ENCODE measurements at places on chromosomes 6 and 20. TPM values are rescaled to one million over a fixed set of nuclear protein-coding genes. Genes with fewer than 3 reads are reported as not detected.

DNA sequence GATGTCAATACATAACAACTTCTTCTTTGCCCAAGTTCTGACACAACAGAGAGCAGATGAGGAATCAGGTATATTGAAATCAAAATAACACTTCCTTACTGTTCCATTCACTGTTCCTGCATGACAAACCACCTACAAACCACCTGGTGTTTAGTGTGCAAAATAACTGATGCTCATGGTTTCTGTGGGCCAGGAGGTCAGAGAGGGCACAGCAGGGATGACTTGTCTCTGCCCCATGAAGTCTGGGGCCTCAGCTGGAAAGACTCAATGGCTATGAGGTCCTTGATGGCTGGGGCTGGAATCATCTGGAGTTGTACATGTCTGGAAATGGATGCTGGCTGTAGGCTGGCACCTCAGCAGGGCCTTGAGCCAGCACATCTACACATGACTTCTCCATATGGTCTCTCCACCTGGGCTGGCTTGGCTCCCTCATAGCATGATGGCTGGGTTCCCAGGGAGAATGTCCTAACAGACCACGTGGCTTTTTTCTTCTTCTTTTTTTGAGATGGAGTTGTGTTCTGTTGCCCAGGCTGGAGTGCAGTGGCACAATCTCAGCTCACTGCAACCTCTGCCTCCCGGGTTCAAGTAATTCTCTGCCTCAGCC, 7.4 kb upstream of the COX4I2 start:
- no peak overlapping the region for H3K27ac ChIP-seq
- no peak for DNase-seq
- H3K36me3 ChIP-seq = no peaks in the 10 kb centered on the region

The SNPH gene
- total RNA-seq = 9.3 TPM

DNA sequence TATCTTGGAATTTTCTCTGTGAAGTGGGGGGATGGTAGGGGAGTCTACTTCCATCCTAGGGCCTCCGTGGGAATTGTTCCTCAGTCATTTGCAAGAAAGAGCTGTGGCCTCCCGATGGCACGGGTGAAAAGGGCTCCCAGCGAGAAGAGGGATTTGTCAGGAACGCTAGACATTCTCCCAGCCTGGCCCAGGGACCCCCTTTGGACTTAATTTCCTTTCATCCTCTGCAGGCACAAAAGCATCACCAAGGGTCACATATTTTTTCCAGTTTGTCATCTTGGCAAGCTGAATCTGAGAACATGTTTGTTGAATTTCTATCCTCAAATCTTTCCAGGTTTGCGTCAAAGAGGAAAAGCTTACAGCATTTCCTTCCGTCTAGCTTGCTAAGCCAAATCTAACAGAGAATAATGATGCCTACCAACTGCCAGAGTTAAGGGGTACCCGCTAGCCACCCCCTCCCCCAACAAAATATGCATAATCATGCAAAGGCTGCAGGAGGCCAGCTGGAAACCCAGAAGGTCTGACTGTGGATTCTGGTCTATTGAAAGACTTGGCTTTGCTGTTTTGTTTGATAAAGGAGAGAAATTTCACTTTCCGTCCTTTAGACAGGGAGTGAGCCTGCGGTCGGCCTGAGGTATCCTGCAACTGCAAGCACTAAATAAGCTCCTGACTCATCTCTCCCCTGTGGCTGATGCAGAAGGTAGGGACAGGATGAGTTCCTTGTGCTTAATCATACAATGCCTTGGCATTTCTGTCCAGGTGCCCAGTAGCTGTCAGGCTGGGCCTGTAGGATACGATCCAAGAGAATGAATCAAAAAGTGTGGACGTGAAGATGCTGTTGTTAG, 23.1 kb downstream of the PSMG4 start:
- H3K27ac ChIP-seq = peak overlapping the region; percentile 74
- no peak overlapping the region for H3K4me3 ChIP-seq
- no peak for DNase-seq

- H3K36me3 ChIP-seq = no peaks in the 10 kb centered on the region
- H3K27ac ChIP-seq = no peak overlapping the region
- H3K27me3 ChIP-seq = no peaks in the 10 kb centered on the region
- H3K4me3 ChIP-seq = no peak overlapping the region
- no peak for DNase-seq
These were observed 202.7 kb downstream of the MANEA start for GRCh38 chr6:95780037-95780436.

DNA sequence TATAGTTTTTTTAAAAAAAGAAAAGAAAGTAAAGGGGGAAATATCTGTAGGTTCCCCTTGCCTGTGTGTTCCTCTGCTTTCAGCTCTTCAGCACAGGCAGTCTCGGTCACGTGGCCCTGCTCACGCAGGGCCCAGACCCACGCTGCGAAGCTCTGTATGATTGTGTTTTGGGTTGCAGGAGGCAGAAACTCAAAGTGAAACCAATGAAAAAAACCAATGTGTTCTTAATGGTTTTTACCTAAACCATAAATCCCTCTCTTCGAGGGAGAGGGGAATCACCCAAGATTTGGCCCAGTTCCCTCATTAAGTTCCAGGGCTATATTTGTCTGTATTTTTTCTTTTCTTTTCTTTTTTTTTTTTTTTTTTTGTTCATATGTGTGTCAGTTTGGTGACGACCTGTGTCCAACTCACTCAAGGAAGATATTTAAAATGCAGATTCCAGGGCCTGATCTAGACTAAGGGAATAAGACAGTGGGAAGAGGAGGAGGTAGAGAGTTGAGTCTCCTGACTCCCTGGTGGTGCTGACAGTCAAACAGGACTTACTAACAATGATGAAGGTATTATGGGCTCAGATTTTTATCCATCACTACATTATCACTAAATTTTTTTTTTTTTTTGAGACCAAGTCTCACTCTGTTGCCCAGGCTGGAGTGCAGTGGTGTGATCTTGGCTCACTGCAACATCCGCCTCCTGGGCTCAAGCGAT, 33.8 kb upstream of the RREB1 start:
- peaks cover 7% of the 10 kb centered on the region for H3K4me1 ChIP-seq
- peak overlapping the region; percentile 9 for H3K27ac ChIP-seq
- H3K4me3 ChIP-seq = no peak overlapping the region
- no peak for DNase-seq

The PTGIS gene
- 17.2 TPM for total RNA-seq

The CST11 gene
- total RNA-seq = not detected

The WFDC12 gene
- not detected for total RNA-seq

DNA sequence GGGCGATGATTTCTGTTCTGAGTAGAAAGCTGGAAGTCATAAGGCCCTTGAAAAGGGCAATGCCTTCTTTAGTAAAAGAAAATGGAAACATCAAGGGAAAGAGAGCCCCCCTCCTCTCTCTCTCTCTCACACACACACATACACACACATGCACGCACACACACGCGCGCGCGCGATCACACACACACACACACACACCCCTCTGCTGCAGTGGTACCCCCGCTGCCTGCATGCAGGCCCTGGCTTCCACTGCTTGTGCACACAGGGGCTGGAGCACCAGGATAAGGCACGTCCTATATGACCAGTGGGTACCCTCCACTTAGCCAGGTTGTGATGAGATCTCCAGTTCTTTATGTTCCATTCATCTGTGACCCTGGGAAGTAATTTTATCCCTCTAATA, 300.9 kb downstream of the SLC35F1 start:
- no peak overlapping the region for H3K4me3 ChIP-seq
- no peaks in the 10 kb centered on the region for H3K36me3 ChIP-seq
- H3K4me1 ChIP-seq = no peaks in the 10 kb centered on the region
- H3K27me3 ChIP-seq = no peaks in the 10 kb centered on the region

The SLC22A23 gene
- 13.7 TPM for total RNA-seq

Measured in psoas muscle (tissue), 8 donors.